ENCODE measurements at places on chromosomes 16 and 17.

DNA sequence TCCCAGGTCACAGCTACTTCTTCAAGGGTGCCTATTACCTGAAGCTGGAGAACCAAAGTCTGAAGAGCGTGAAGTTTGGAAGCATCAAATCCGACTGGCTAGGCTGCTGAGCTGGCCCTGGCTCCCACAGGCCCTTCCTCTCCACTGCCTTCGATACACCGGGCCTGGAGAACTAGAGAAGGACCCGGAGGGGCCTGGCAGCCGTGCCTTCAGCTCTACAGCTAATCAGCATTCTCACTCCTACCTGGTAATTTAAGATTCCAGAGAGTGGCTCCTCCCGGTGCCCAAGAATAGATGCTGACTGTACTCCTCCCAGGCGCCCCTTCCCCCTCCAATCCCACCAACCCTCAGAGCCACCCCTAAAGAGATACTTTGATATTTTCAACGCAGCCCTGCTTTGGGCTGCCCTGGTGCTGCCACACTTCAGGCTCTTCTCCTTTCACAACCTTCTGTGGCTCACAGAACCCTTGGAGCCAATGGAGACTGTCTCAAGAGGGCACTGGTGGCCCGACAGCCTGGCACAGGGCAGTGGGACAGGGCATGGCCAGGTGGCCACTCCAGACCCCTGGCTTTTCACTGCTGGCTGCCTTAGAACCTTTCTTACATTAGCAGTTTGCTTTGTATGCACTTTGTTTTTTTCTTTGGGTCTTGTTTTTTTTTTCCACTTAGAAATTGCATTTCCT lies 3.4 kb upstream of the LPCAT2 start:
- no peak for DNase-seq

DNA sequence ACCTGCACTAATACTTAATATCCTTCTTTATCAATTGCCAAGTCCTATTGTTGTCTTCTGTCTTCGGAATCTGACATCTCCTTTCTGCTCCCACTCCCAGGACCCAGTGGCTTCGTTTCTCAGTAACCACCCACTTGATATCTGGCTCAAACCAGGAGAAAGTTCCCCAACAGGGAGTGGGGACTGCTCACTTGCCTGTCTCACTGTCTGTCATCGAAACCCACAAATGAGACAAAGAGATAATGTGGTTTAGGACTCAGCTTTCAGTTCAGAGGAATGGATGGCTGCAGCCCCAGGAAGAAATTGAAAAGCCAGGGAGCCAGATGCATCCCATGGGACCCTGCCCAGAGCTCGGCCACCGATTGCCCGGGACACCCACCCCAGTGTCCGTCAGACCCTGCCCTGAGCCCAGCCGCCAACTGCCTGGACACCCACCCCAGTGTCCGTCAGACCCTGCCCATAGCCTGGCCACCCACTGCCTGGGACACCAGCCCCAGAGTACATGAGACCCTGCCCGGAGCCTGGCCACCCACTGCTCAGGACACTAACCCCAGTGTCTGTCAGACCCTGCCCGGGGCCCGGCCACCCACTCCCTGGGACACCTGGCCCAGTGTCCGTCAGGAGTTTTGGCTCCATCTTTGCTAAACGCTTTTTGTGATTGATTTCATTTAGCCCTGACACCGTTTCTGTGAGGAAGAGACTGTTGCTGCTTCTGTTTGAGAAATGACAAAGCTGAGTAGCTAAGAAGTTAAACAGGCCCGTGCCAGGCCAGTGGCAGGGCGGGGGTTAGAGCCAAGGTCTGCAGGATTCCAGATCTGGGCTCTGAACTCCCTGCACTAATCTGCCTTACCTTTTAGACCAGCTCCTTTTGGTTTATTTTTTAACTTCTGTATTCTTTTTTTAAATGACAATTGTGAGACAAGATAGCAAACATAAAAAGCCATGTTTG lies 251.4 kb downstream of the PHKB start:
- no peak for DNase-seq

GRCh38 chr17:65137021-65137939 lies at the start of gene RGS9:
Gene RGS9 (plus strand): TSS chr17:65137370. CDS start chr17:65137541, 171 bp downstream.
- DNase-seq, result peak; percentile 24

GRCh38 chr17:58956997-58957724 lies 149.5 kb downstream of the TRIM37 start:
- no peak for DNase-seq

- no peak for DNase-seq
Observed at GRCh38 chr17:40329839-40330794, 21.1 kb downstream of the RARA start.

- no peak for DNase-seq
Observed at GRCh38 chr17:81173762-81174155, 7.7 kb upstream of the AATK start.

- DNase-seq, result no peak
Observed at GRCh38 chr16:3013491-3013951, 798 bp downstream of the CLDN9 start.

GRCh38 chr17:48540213-48540612 lies 4.7 kb downstream of the HOXB2 start:
- no peak for DNase-seq

DNA sequence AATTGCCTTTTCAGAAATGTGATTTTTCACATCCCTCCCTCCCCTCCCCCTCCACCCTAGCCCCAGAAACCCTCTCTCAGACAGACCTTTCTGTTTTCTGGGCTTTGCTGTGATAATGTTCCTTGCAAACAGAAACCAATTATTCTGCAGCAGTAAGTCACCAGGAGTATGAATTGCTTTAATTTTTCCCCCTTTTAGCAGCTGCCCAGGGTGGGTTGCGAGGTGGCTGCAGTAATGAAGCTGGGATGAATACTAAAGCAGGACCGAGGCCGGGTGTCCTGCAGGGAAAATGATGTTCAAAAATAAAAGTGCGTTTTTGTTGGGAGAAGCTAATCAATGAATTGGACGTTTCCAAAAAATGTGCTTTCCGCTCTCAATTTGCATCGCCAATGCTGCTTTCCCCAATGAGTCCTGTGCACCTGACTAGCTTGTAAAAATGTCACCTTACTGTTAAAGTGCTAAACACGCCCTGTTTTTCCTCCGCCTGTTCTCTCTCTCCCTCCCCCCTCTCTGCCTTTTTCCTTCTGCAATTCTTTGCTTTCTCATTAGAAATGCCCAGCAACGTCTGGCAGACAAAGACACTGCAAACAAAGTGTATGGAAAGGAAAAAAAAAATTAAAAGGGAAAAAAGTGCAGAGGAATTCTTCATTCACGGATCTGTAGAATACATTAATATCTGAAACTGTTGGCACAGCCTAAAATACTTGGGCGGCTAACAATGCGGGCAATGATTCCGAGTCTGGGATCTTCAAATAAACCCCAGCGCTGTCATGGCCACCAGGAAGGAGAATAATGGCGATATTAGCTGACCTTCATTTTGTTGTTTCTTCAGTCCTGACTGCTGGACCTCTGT lies 244.1 kb downstream of the STX8 start:
- DNase-seq, result no peak

DNA sequence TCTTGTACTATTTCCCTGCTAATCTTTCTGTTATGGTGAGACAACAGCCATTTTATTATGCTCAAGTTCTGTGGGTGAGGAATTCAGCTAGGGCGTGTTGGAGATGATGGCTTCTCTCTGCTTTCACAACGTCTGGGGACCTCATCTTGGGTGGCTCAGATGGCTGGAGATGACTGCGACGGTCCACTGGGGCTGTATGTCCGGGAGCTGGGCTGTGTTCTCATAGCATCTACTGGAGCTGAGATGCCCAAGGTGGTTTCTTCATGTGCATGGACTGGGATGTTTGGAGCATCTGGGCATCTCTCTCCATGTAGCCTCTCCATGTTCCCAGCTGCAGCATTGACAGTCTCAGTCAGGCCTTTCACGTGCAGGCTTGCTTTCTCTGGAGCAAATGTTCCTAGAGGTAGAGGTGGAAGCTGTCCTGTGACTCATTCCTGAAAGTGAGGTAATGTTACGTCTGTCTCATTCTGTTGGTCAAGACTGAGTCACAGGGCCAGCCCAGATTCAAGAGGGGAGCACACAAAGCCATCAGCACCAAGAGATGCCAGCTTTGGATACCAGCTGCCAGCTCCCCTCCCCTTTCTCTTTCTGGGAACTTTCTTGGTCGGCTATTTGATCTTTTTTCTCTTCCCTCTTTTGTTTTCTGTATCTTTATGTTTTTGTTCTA lies 96.2 kb downstream of the RAP1GAP2 start:
- no peak for DNase-seq

GRCh38 chr16:2206780-2207433 lies 1.7 kb downstream of the MLST8 start:
- DNase-seq, result no peak

GRCh38 chr17:7971651-7972050 lies 30.8 kb upstream of the GUCY2D start:
- no peak for DNase-seq

DNA sequence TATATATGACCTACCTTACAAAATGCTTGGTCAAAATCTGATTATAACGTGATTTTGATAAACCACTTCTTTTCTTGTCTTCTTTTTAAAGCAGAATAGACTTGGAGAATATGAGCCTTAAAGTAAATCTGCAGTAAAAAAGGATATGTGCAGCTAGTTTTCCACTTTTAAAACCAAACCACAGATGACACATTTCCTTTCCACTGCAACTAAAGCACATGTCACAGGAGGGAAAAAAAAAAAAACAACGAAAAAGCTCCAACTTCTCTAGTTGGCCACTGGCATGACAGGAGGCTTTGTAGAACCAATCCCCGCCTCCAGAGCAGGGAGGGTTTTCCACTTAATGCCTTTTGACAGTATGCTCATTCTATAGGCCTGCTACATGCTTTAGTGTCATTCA lies at the start of gene EVI2A:
Gene EVI2A, minus strand, starts transcription at position 142 of the 400 bp plus-strand sequence. CDS start 2,609 bp downstream, outside the sequence.
- no peak for DNase-seq

GRCh38 chr17:1438593-1439083 lies 17.4 kb downstream of the CRK start:
- no peak for DNase-seq

- no peak for DNase-seq
Observed at GRCh38 chr17:57006040-57006439, 28.1 kb downstream of the SCPEP1 start.

DNA sequence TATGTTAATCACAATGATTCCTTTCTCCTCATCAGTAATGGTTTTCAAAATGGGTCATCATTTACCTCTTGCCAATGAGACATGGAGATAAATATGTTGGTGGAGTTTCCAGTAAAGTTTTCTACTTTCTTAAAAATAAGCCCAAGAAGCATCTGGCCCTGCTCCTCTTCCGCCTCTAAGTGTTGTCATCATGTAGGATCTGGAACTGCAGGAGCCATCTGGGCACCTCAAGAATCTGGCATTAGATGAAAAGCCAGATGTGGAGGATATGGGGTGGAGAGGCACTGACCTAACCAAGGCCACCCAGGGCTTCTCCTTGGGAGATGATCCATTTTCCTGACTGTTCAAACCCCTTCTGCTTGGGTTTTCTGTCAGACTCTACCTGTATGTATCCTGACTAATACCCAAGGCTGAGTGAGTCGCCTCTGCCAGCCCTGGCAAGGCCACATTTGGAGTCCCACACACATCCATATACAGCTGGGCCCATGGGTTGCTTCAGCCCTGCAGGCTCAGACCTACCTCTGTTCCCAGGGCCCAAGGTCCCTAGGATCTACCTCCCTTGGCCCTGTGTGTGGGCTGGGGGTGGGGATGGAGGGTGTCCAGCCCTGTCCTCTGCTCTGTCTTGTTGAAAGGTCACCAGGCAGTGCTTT lies 24.6 kb downstream of the CCDC182 start:
- DNase-seq, result no peak

GRCh38 chr16:82363026-82363816 lies 193.2 kb upstream of the MPHOSPH6 start:
- no peak for DNase-seq

DNA sequence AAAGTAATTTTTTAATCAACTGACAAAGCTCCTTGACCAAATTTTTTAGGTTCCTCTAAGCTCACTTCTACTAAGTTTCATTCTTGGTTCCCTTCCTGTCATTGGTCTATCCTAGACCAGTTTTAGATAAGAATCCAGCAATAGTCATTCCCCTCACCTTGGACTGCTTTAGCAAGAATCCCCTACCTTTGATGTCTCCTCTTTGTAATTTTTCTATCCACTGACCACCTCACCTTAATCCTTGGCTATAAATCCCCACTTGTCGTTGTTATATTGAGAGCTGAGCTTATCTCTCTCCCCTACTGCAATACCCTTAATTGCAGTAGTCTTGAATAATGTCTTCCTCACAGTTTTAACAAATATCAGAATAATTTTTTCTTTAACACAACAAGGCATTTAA lies 107.2 kb downstream of the USP32 start:
- DNase-seq, result no peak

DNA sequence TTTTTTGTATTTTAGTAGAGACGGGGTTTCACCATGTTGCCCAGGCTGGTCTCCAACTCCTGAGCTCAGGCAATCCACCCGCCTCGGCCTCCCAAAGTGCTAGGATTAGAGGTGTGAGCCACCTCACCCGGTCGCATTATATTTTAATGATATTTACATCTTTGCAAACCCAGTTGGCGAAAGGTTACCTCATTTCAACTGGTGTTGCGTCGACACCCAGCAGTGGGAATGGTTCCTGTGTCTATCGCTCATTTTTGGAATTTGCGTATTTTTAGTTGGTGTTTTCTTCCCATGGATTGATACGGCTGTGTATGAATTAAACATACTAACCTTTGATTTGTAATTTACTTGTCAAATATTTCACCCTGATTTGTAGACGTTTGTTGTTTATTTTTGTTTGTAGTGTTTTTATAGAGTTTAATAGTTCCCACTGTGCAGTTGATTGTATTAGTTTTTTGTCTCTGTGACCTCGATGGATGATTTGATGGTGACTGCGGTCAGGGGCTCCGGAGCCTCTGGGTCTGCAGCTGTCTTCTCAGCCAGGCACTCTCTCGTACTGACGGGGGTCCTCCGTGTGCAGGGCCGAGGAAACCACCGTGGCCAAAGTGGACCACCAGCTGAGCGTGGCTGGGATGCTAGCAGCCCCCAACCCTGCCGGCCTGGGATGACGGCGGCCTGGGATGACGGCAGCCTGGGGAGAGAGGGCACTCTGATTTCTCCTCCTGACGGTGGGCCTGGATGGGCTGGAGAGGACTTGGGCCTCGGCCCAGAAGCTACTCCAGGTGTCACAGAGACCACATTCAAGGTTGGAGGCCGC lies 4.0 kb downstream of the CD7 start:
- DNase-seq, result no peak

DNA sequence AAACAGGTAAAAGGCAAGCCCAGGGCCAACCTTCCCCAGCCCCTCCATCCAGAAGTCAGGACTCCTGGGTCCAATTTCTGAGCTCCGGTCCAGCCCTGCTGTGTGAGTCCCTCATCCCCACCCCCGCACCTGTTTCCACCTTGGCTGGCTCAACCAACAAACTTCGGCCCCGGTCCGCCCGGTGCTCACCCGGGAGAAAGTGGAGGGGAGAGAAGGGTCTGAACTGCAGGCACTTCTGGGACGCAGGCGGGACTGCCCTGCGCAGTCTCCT lies 541 bp downstream of the RHBDF2 start:
- no peak for DNase-seq

- no peak for DNase-seq
Observed at GRCh38 chr16:84754956-84755672, 55.3 kb downstream of the USP10 start.
